Activated CD8-positive, alpha-beta memory T cell treated with anti-CD3 and anti-CD28 coated beads for 4 hours (primary cell): ENCODE measurements at places on chromosomes 1 and 21.

- no peak for DNase-seq
These were observed 1.0 kb upstream of the MCOLN2 start for GRCh38 chr1:84997667-84998600.

DNA sequence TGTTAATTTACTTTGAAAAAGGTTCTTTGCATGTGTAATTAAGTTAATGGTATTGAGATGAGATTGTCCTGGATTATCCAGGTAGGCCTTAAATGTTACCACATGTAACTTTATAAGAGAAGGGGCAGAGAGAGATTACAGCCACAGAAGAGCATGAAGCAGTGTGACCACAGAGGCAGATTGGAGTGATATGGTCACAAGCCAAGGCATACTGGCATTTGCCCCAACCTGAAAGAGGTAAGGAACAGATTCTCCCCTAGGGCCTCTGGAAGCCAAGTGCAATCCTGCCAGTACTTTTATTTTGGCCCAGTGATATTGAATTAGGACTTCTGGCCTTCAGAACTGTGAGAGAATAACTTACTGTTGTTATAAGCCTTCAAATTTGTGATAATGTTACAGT lies 23.0 kb downstream of the RNF2 start:
- DNase-seq, result no peak

GRCh38 chr1:221761354-221762002 lies 19.6 kb upstream of the DUSP10 start:
- no peak for DNase-seq

DNA sequence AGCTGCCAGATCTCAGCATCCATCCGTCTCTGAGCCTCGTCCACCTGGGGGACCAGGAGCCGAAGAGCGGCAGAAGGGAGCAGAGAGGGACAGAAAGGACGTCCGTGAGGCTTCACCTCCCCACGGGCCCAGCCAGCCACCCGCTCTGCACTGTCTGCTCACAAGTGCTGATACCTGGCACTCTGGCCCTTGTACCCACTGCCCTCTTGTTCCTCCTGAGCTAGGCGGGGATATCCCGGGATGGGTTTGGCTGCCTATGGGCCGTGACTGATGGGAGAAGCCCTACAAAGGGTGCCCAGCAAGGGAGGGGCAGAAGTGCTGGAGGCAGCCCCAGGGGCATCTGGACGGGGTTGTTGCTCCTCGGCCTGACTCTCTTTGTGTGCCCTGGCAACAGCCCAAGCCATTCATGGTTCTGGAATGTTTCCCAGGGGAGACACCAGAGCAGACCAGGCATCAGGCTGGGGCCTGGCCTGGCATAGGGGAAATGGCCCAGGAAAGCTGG lies 57.6 kb downstream of the LDLRAD2 start:
- no peak for DNase-seq

DNA sequence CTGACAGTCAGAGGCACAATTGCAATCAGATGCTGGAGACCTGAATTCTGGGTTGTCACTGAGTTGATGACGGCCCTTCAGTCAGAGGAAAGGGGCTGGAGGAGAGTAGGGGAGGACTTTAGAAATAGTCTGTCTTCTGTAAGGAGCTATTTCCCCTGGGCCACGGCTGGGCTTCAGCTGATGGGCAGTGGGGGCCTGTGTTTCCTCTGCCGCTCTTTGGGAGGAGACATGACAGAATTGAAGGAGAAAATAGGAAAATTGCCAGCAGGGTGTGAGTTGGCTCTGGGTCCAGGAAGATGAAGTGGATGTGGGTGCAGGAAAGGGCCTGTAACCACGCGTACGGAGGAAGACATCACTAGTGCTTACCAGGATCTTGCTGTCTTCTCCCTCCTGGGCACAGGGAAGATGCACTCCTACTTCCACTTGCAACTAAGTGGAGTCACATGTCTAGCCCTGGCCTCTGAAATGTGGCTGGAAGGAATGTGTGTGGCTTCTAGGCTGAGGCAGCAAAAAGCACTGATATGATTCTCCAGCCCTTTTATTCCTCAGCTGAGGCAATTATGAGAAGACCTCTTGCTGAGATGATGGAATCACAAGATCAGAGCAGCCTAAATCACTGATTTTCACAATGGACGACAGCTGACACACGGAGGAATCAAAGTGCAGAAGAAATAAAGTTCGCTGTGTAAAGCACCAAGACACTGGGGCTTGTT lies 250.0 kb downstream of the GRIK3 start:
- no peak for DNase-seq

- no peak for DNase-seq
These were observed 65.8 kb downstream of the LMO4 start for GRCh38 chr1:87394513-87394912.

GRCh38 chr1:10429868-10430215 lies 391 bp upstream of the CENPS start:
- no peak for DNase-seq

- no peak for DNase-seq
These were observed 21.8 kb downstream of the RSPH1 start for GRCh38 chr21:42474043-42474831.

GRCh38 chr1:24349891-24350290 lies 30.7 kb downstream of the GRHL3 start:
- DNase-seq, result no peak

- DNase-seq, result no peak
These were observed 799.5 kb downstream of the LTN1 start for GRCh38 chr21:28193189-28193588.

- DNase-seq, result no peak
These were observed 31.3 kb upstream of the ROR1 start for GRCh38 chr1:63742526-63742925.

DNA sequence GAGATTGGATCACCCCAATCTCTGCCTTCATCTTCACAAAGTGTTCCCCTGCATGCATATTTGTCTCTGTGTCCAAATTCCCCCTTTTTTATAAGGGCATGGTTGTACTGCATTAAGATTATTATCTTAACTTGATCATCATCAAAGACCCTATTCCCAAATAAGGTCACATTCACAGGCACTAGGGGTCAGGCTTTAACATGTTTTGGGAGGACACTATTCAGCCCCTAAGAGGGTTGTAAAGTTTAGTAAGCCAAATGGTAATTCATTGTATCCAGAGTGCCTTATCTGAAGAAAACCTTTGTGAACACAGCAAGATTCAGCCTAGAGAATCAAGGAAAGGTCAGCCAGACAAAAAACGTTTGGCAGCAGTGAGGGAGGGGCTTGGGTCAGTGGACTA lies 317.6 kb upstream of the PLD5 start:
- no peak for DNase-seq

DNA sequence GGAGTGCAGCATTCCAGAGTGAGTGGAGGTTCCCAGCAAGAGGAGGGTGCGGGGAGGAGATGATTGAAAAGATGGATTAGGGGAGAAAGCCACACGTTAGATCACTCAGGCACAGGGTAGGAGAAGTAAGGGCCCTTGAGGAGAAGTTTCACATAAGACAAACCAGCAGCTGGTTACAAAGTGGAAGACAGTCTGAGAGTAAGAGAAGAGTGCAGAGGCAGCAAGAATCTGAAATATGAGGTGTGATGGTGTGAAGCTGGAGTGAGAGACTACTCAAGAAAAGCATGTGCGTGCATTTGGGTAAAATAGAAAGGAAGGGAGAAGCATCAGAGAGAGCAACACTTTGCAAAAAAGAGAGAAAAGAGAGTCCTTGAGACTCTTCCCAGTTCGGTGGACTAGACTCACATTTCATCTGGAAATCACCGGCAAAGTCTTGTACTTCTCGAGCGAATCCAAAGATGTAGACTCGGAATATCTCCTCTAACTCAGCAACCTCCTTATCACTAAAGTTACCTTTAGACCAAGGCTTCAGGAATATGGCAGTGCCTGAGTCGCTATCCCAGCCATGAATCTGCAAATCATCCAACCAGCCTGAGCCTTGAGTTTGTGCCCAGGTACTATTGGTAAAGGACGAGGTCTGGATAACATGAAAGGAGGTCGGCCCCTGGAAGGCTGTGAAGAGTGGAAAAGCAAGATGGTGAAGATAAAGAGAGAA lies 783 bp downstream of the CD1B start:
- DNase-seq, result no peak

DNA sequence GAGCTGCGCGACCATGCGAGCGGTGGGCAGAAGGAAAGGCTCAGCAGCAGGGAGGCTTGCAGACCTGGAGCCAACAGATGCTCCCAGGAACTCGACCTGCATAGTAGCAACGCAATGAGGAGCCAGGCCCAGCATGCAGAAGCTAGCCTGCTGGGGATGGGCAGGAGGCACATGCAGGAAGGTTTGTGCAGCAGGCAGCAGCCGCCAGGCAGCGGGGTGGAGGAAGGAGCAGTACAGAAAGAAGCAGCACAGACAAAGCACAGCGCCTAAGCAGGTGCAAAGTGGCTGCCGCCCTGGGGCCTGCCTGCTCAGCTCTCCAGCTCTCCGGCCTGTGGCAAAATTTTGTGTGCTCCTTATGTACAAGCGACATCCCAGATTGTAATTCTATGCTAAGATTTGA lies 213.5 kb upstream of the MAP1LC3C start:
- DNase-seq, result no peak

- DNase-seq, result no peak
These were observed 67.8 kb downstream of the SIK1 start for GRCh38 chr21:43358940-43359822.

- no peak for DNase-seq
These were observed 13.6 kb downstream of the INSRR start for GRCh38 chr1:156845055-156845952.

DNA sequence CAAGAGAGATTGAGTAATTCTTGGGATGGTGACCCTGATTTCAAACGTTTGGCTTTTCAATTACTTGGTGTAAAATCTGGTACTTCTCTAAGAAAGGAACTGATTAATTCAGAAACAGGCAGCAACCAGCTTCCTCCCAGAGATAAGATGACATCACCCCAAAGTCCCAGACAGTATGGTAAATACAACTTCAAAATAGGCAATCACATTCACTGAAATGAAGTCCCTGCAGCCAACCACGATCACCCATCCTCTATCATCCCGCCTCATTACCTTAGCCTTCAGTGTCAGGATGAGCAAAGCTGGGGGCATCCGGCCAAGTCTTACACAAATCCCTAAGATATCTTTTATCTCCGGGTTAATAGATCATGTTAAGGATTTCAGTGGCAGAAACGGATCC lies 26.4 kb upstream of the RUNX1 start:
- DNase-seq, result no peak

GRCh38 chr1:14811573-14811972 lies 213.1 kb downstream of the KAZN start:
- DNase-seq, result no peak

GRCh38 chr1:100847361-100848082 lies 47.1 kb downstream of the EXTL2 start:
- DNase-seq, result no peak

- DNase-seq, result no peak
These were observed 41.0 kb downstream of the CRYAA start for GRCh38 chr21:43209575-43210453.

DNA sequence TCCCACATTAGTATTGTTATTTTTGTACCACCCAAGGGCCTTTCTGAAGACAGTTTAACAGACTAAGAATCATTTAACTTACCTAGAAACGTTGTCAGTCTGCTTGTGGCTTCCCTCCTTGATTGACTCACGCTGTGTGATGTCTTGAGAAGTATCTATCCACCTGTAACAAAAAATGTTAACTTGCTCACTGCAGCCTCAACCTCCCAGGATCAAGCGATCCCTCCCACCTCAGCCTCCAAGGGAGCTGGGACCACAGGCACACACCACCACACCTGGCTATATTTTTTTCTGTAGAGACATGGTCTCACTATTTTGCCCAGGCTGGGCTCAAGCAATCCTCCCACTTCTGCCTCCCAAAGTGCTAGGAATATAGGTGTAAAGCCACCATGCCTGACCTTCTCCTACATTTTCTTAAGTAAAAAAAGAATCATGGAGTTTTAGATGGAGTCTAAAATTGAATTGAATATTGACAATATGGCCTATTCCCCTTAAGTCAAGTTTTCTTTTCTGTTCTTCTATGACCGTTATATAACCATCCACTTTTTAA lies 15.6 kb downstream of the SFPQ start:
- no peak for DNase-seq

- DNase-seq, result no peak
These were observed 41.8 kb downstream of the CRYAA start for GRCh38 chr21:43210454-43211071.

- DNase-seq, result no peak
These were observed 27.4 kb downstream of the IFI44 start for GRCh38 chr1:78676993-78677392.

DNA sequence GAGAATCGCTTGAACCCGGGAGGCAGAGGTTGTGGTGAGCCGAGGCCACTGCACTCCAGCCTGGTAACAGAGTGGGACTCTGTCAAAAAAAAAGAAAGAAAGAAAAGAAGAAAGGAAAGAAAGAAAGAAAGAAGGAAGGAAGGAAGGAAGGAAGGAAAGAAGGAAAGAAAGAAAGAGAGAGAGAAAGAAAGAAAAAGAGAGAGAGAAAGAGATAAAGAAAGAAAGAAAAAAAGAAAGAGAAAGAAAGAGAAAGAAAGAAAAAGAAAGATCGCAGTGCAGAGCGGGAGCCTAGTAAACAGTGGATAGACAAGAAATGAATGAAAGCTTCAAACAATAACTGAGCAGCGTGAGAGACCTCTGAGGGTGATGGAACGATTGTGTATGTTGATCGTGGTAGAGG lies 20.6 kb upstream of the GRHL3 start:
- DNase-seq, result no peak

GRCh38 chr1:203564024-203564423 lies 62.6 kb upstream of the ATP2B4 start:
- no peak for DNase-seq

- DNase-seq, result no peak
These were observed 5.5 kb downstream of the ETS2 start for GRCh38 chr21:38811257-38811656.

- DNase-seq, result no peak
These were observed 141.9 kb upstream of the TMEM51 start for GRCh38 chr1:15011661-15012060.

DNA sequence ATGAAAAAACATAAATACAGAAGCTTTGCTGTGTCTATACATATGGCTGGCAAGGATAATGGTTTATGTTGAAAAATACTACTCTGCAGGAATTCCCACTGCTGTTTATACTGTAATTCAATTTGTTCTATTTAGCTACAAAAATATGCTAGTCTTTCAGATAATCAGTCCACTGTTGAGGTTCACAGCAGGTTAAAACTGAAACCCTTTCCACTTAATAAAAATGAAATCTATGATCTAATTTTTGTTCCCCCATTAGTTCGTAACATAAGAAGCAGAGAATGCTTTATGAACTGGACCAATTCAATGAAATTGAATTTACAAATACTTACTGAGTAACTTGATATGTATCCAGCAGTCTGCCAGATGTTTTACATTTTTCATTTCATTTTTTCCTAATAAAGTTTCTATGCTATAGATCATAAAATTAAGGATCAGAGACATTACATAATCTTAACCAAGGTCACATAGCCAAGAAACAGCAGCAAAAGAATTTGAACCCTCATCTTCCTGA lies 360.1 kb upstream of the BEND5 start:
- DNase-seq, result no peak

- no peak for DNase-seq
These were observed 685.3 kb upstream of the CHRM3 start for GRCh38 chr1:238701024-238701423.

- no peak for DNase-seq
These were observed 74.8 kb upstream of the LRRN2 start for GRCh38 chr1:204760350-204760749.
